ENCODE measurements at places on chromosomes 2 and 18.

DNA sequence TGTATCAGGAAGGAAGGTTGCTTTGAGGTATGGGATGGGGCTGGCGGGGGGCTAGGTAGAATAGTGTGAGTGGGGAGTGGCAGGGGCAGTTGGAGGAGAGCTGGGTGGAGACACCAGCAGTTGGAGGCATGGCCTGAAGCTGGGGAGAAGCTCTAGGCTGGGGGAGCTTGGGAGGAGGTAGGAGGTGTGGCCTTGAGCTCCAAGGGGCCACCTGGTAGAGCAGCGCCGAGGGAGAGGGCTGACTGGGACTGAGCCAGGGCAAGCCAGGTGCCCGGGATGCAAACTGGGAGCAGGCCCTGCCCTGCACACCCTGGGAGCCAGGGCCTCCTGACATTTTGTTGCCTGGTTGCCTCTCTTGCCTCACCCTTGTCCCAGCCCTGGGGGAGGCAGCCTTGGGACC is 33.1 kb upstream of the PDIA6 start:
- no peak for DNase-seq

DNA sequence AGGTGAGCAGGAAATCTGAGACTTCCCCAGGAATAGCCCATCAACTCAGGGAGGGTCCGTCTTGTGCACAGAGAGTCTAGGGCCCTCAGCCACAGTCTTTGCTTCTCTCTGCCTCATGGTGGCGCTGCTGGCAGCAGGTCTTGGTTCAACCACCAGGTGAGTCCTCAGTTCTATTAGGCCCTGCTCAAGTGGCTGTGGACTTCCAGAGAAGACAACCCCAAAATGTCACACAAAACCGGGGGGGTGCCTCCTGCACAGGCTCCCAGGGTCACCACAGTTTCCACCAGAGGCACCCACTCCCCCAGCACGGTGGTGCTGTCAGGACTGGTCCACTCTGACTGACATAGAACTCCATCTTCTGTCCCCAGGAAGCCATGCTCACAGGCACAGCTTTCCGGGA is 2.4 kb upstream of the CHRNG start:
- peak; percentile 37 for DNase-seq

DNA sequence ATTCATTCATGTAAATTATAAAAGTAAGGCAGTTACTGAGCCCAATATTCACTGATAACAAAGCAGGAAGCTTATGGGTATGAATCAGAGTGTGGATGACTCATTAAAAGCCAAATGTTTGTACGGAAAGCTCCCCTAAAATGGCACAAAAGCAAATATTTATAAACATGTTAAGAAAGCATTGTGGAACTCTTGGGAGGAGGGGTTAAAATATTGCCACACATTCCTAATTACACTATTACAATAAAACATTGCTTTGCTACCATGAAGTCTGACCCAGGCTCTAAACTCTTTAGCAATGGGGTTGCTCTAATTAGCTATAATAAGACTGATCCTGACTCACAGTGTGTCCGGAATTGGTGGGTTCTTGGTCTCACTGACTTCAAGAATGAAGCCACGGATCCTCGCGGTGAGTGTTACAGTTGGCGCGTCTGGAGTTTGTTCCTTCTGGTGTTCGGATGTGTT is 110.9 kb downstream of the NAB1 start:
- no peak for DNase-seq

DNA sequence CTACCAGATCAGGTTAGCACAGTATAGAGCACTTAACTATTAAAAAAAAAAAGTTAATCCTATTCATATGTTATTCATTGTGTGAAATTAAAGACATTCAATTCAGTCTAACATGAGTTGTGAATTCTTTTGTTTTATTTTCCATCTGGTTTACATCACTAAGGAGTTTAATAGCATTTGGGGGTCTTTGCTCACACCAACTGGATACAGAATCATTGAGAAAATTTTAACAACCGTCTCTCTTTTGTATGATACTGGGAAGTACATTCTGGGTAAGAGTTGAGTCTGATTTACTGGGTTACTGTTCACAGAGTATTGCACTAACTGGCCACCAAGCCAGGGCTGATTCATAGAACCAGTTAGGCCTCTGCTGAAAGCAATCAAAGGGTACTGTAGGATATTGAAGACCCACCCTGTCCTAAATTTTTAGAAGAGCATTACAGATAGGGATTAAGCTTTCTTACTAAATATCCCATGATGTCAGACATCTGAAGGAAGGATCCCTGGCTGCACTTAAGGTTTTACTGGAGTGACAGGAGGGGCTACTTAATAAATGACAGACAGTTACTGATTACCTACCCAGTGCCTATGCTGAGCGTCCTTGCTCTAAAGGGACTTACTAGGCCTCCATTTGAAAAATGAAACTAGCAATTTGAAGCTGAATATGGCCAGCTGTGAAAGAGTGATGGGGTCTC is 387.9 kb downstream of the SETBP1 start:
- DNase-seq, result no peak

GRCh38 chr2:193542762-193543161 is 1348.0 kb upstream of the TMEFF2 start:
- no peak for DNase-seq

DNA sequence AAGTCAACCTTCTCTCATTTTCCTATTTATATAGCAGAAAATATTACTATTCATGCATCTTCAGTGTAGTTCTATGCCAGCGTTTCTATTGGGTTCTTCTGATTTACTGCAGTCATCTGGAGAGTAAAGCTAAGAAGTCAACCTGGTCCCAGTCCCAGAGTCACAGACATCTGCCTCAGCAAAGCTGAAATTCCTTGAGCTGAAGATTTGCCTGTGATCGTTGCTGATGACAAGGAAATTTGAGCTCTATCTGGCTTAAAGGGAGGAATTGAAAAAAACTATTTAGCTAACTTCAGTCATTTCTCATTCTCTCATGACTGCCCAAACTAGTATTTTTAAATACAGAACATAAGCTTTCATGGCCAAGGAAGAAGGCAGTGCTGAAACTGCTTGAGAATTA is 45.7 kb downstream of the RND3 start:
- no peak for DNase-seq

DNA sequence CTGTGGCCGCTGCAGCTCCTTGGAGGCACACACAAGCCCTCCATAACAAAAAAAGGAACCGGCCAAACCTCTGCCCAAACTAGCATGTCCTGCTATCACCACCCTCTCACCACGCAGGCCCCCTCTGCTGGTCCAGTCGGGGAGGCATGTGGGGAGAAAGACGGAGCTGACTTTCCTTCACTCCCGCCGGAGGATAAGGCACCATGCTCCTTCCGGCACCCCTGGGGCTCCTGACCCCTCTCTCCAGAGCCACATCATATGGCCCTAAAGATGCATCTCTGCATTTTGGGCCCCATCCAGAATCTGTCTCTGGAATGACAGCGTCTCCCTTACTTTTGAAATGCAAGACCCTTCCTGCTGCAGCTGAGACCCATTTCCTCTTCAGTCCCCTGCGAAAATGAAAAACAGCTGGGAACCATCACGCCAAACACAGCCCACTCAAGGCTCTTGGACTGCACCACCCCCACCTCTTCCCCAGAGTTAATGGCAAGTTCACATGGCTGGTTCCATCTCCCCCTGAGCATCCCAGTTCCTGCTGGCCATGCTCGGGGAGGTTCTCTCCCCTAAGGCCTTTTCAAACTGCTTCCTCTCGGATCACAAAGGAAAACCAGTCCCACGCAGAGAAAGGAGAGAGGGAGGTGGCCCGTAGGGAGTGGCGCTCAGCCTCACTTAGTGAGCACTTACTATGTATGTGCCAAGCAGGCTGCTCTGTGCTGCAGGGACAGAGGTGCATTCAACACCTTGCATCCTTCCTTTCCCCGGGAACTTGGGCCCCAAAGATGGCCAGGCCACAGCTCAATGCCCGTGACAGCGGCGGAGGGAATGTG is 35.2 kb upstream of the MLPH start:
- no peak for DNase-seq

DNA sequence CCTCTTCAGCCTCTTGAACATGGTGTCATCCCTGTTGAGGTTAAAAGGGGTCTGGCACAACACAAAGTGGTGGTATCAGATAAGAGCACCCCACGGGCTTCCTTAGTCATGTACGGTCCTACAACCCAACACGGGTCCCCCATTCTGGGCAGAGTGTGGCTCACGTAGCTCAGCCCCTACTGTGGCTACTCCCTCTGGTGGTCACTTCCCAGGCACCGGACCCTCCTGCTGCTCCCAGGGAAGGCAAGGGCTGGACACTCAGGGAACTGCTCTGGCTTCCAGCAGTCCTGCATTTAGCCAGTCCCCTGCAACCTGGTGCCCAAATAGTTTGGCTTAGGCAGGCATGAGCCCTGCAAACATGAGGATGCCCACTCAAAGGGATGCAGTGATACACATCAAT is 58.6 kb downstream of the GALNT14 start:
- DNase-seq, result no peak

GRCh38 chr2:127121353-127121752 is 14.4 kb upstream of the BIN1 start:
- DNase-seq, result no peak

- DNase-seq, result no peak
Measured at GRCh38 chr2:97663626-97663961, 250 bp downstream of the ACTR1B start.

- DNase-seq, result no peak
Measured at GRCh38 chr18:75376004-75376403, 51.5 kb downstream of the SMIM21 start.

DNA sequence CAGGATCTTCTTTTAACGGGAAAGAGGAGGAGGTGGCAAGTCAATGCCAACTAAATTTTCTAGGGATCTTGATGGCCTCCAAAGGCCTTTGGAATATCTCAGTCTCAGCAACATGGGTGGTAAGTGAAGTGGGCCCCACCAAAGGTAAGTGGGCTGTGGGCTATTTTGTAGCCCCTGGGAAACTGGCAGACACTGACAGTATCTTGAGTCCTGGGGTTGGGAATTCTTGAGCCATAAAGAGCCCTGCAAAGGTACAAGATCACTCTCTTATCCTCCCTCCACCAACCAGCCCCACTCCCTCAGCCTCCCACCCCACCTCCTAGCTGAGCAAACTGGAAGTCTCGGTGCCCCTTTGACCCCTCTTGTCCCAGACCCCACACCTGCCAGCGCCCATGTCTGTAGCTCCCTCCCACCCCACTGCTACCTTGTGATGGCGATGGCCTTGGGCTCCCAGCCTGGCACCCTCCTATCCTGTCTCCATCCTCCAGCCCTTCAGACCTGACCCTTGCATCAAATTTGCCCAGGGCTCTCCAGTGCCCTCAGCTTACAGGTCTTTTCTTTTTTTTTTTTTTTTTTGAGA is 8.5 kb downstream of the ATP6V1B1 start:
- DNase-seq, result peak; percentile 42

DNA sequence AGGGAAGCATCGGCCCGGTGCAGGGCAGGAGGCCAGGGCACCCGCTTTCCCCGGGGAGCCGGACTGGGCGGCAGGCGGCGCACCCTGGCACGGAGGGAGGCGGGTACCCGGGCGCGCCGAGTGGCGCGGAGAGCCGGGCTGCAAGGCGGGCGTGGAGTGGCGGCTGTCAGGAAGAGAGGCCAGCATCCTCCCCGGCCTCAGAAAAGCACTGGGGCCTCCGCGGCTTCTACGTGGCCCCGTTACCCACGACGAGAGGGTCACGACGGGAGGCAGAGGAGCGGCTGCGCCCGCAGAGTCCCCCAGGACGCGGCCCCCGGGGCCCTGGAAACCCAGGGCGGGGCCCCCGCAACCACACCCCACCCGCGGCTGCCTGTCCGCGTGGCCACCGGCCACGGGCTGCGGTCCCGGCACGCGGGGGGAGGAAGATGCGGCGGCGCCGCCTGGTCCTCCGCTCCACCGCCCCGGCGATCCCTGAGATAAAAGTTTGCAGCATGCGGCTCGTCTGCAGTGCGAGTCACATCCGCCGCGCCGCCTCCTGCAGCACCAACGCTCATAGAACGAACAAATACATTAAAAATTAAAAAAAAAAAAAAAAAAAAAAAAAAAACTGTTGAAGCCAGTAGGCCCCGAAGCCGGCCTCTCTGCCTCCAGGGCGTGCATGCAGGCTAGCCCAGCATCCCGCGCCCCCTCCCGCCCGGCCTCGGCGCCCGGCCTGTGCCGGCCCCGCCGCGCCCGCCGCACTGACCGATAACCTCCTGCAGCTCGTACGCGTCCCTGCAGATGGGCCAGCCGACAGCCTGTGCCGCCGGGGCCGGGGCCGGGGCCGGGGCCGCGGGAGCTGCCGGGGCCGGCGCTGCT is 683 bp downstream of the STK39 start:
- DNase-seq, result peak; percentile 76

DNA sequence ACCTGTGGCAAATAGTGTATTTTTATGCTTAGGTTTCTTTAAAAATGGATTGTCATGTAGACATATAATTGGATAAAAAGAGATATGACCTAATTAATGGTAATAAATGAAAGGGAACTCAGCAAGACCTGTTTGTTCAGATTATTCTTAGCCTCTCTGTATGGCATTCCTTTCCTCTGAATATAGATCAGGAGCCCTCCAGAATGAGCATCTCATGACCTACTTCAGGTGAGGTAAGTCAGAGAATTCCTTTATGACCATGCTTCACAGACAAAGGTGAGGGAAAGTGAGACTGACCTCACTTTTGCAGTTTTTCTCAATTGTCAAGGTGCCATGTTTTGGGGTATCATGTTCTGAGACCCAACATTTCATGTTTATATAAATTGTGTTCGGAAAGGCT is 1744.3 kb upstream of the PIK3C3 start:
- no peak for DNase-seq

- DNase-seq, result no peak
Measured at GRCh38 chr2:167298017-167298416, 409.7 kb downstream of the XIRP2 start.

DNA sequence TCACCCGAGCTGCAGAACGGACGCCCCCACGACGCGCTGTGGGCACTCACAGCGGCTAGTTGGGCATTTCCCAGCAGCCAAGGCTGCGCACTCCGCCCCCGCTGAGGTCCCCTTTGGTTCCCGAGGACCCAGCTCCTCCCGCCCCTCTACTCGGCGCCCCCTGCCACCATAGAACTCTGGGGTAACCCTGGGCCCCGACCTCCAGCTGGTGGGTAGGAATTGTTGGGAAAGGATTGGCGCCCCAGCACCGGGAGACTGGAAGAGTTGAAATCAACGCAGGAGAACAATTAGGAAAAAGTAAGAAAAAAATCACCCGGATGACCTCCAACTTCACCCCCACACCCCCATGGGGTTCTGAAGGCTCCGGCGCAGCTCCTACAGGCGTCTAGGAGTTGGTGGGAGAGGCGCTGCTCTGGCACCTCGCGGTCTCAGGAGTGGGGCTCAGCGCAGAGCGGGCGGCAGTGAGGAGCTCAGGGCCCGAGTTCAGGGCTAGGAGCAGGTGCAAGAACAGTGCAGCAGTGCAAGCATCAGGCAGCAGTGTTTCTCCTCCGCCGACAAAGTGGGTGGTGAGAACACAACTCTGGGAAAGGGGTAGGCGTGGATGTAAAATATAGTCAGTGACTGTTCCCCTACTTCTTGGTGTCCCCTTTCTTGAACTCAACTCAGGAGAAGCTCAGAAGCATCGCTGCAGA is 14.0 kb downstream of the POU3F3 start:
- DNase-seq, result no peak

- no peak for DNase-seq
Measured at GRCh38 chr2:216201692-216202306, 92.7 kb downstream of the XRCC5 start.
